ENCODE measurements at places on chromosomes 13 and 19.
A peak's percentile ranks its signal among the peaks of the same experiment; 100 is the strongest.

- no peak for DNase-seq
Observed at GRCh38 chr13:51858433-51859247, 3.1 kb upstream of the CCDC70 start.

DNA sequence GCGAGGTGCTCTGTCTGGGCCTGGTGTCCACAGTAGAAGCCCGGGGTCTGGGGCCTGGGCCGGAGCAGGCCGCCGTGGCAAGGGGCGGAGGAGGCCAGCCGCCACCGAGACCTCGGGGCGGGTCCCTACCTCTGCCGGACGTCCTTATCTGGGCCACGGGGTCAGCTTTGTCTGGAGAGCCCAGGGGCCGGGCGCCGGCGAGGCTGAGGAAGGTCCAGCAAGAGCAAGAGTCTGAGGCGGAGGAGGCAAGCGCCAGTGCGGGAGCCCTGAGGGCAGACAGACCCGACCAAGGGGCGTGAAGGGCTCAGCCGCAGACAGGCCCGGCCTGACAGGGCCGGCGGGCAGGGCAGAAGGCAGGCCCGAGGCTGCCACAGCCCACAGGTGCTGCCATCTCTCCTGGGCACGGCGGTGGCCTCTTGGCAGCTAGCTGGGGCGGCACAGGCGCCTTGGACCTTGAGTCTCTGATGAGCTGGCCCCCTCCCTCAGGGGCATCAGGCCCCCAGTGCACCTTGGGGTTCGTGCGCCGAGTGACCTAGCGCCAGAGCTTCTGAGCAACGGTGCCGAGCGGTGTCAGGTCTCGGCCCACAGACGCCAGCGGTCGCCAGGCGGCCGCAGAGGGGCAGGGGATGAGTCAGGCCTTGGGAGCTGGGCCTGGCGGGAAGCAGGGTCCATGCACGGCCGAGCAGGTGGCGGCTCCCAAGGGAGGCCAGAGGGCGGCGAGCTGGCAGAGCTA lies 19.1 kb upstream of the AKAP8 start:
- no peak for DNase-seq

- DNase-seq: no peak
Observed at GRCh38 chr19:35559281-35559659, 4.2 kb downstream of the ATP4A start.

DNA sequence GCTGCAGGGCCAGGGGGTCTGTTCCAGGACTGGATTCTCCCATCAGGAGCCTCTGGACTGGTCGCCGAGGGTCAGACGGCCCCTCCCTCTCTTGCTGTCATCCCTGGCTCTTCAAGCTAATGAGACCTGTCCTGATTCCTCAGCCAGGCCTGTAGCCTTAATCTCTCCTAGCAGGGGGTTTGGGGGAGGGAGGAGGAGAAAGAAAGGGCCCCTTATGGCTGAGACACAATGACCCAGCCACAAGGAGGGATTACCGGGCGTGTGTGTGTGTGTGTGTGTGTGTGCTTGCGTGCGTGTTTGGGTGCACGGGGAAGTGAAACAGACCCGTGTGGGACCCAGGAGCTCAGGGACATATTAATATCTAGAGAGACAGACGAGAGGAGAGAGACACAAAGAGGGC lies 1.9 kb upstream of the CRX start:
- no peak for DNase-seq

DNA sequence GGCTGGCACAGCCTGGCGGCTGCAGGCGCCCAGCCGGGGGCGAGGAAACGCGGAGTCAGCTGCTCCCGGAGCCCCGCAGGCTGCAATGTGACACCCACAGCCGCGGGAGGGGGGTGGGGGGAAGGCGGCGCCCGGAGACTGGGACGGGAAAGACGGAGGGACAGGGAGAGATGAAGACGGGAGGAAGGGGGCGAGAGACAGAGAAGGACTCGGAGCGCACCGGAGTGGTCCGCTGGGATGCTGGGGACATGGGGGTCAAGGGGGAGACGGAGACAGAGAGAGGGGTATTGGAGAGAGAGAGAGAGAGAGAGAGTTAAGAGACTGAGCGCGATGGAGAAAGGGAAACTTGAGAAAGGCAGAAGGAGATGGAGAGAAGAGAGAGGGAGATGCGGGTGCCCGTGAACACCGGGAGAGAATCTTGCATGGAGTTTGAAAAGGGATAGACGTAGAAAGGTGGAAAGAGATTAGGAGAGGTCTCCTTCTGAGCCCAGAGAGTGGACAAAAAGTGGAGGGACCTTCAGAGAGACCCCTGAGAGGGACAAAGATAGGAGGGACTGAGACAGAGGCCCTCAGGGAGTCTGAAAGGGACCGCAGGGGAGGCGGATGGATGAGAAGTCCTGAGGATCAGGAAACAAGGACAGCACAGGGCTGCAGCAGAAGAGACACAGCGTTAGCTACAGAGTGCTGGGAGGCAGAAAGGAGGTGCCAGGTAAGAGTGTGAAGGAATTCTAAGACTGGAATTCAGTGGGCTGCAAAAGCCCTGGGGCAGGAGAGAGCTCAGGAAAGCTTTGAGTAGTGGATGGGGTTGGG lies 1.0 kb downstream of the SCN1B start:
- peak; percentile 9 for DNase-seq

- no peak for DNase-seq
Observed at GRCh38 chr19:11534538-11534937, 4.1 kb upstream of the CNN1 start.
